ENCODE measurements at places on chromosomes 11 and 22.

GRCh38 chr11:129266536-129266935 is 74.4 kb upstream of the ARHGAP32 start:
- DNase-seq = no peak

DNA sequence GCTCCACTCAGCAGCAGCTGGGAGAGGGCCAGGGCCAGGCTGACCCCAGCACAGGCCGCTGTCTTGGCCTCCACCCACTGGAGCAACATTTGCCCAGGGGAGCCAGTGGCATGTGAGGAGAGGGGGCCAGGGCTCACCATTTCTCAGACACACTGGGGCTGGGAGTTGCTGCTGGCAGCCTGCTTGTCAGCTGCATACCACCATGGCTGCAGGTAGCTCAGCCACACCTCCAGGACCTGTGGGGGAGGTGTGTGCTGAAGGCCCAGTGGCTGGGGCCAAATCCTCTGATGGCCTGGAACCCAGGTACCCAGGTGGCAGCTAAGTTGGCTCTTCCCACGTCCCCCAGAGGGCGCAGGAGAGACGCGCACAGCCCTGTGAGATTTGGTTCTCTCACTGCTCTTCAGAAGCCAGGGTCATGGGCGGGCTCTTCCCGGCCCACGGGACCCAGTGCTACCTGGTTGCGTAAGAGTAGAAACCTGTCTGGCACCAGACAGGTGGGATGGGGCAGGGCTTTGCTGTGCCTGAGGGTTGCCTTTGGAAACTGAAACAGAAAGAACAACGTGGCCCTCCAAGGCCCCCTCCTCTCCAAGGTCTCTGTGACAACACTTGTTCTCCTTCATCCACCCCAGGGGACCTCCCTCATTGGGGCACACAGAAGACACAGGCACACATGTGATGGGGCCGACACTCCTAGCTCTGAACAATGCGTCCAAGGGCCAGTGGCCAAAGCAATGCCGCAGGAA is 98.8 kb downstream of the MED15 start:
- DNase-seq = peak; percentile 49

GRCh38 chr11:62603072-62603408 is 1.4 kb upstream of the MTA2 start:
- DNase-seq = no peak

DNA sequence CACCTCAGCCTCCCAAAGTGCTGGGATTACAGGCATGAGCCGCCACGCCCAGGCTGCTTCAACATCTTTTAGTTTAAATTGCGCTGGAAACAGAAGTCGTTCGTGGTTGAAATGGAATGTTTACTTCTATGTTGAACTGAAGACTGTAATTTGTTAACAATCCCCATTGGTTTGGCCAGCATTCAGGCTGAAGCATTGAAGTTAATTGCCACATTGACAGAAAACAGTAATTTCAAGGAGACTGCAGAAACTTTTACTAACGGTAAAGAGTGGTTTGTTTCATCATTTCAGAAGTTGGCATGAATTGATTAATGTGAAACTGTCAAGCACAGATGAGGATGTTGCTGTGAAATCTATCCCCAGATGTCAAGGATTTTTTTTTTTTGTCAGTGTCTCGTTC is 14.2 kb downstream of the AP5B1 start:
- DNase-seq = no peak

DNA sequence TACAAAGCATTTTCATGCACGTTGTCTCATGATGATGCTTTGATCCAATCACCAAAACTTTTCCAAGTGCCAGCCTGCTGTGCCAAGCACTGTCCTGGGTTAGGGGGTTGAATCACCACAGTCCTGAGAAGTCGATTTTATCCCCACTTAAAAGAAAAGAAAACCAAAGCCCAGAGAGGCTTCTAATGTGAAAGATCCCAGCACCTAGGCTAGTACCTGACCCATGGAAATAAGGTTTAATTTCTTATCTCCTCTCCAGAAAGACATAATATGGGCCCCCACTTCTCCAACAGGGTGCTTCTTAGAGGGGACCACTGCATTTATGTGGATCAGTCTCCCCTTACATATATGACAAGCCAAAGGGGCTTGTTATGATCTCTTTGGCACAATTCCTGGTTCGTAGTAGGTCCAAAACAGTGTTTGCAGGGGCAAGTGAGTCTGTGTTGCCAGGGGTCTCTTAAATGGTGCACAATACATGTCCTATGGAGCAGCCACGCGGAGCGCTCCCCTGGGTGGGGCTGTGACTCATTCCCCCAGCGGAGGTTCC is 1.9 kb upstream of the BCL9L start:
- DNase-seq = no peak
